ENCODE measurements at places on chromosomes 3 and 15.

DNA sequence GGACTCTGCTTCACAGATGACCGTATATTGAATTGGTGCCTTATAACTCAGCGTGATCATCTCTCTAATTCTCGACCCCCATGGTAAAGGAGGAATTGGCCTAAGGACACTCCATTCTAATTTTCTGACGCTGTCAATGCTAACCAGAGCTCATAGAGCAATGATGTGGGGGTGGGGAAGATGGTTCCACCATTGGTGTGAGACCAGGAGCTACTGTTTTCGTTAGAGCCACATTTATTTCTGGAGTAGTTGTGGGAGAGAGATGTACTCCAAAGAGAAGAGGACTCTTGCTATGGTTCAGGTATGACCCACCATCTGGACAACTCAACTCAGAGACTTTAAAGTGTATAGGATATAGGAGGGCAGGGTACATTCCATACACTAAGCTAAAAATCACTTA, 16.3 kb downstream of the ZBTB38 start:
- DNase-seq, result no peak

- no peak for DNase-seq
Observed at GRCh38 chr3:40054568-40055222, 245.3 kb downstream of the MYRIP start.

DNA sequence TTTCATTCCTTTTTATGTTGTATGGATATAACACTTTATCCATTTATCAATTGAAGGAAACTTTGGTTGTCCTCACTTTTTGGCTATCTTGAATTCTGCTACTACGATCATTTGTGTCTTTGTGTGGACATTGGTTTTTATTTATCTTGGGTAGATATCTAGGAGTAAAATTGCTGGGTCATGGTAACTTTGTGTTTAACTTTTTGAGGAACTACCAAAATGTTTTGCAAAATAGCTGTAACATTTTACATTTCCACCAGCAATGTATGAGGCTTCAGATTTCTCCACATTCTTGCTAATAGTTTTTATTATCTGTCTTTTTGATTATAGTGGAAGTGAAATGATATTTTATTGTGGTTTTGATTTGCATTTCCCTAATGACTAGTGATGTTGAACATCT, 55.6 kb downstream of the TLNRD1 start:
- DNase-seq, result no peak

DNA sequence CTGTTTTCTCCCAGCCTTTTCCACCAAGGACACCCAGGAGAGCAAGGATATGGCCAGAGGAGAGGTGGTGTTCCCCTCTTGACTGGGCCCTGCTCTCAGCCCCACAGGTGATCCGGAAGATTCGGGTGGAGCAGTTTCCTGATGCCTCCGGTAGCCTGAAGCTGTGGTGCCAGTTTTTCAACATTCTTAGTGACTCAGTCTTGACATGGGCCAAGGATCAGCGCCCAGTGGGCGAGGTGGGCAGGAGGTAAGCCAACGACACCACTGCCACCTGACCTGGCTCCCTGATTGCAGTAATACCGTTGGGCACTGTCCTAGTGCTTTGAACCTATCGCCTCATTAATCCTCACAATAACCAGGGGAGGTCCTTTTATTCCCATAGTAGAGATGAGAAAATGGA, 25.3 kb upstream of the SLC28A1 start:
- no peak for DNase-seq

DNA sequence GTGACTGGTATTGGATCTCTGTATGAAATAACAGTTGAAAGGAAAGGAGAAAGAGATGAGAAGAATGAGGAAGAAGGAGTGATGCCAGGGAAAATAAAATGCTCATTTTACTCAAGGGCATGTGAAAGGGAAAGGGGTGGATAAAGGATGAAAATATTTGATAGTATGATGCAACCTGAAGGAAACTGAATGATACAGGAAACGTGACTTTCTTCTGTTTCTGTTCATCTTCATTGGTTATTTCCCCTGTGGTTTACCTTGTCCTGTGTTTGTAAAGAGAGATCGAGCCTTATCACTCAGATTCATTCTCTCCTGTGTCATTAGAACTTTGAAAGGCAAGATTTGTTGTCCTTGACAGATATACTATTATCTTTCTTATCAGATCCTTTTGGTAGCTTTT, 243.6 kb upstream of the SLITRK3 start:
- no peak for DNase-seq
